ENCODE measurements at places on chromosomes 16 and 17.

DNA sequence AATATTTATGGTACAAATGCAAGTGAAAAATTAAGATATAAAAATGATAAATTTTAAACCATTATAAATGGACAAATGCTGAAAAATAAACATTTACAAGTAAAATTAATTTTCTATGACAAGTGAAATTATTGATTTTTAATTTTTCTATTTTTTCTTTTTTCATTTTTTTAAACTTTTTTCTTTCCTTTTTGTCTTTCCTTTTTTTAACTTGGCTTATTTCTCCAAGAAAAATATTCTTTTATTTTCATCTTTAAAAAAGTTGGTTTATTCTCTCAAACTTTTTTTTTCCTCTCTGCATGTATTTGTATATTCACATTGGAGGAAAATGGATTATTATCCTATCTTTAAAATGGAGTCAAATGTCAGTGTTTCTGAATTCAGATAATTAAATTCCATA lies 3.9 kb upstream of the IGF2BP1 start:
- no peak for DNase-seq

DNA sequence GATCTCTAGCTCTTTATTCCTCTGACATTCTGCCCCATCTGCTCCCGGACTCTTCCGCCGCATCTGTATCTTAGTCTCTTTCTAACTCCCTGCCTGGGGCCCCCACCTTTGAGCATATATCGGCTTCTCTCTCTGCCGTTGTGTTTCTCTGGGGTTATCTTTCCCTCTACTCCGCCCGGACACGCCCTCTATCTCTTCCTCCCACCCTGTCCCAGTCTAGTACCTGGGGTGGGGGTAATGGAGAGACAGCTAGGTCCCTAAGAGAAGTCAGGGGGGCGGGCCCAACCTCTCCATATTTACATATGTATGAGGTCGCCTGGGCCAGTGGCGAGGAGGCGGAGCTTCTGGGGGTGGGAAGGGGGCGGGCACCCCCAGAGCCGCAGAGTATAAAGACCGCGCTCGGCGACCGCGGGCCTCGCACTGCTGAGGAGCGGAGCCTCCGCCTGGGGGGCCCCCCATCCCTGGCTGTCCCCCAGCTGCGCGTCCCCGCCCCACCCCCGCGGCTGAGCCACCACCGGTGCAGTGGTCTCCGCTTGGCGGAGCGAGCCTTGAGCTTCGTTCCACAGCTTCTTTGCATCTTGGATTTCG lies at the start of gene ATP1B2:
ATP1B2 (plus strand) TSS at position 418 of the 588 bp plus-strand sequence. CDS start 593 bp downstream, outside the sequence.
- DNase-seq: peak; percentile 69

GRCh38 chr17:44043272-44043696 lies 23.2 kb downstream of the LSM12 start:
- no peak for DNase-seq

- no peak for DNase-seq
These were observed 494.9 kb upstream of the RBFOX1 start for GRCh38 chr16:6837722-6838121.

- no peak for DNase-seq
These were observed 32.1 kb downstream of the CTU2 start for GRCh38 chr16:88738151-88739084.

DNA sequence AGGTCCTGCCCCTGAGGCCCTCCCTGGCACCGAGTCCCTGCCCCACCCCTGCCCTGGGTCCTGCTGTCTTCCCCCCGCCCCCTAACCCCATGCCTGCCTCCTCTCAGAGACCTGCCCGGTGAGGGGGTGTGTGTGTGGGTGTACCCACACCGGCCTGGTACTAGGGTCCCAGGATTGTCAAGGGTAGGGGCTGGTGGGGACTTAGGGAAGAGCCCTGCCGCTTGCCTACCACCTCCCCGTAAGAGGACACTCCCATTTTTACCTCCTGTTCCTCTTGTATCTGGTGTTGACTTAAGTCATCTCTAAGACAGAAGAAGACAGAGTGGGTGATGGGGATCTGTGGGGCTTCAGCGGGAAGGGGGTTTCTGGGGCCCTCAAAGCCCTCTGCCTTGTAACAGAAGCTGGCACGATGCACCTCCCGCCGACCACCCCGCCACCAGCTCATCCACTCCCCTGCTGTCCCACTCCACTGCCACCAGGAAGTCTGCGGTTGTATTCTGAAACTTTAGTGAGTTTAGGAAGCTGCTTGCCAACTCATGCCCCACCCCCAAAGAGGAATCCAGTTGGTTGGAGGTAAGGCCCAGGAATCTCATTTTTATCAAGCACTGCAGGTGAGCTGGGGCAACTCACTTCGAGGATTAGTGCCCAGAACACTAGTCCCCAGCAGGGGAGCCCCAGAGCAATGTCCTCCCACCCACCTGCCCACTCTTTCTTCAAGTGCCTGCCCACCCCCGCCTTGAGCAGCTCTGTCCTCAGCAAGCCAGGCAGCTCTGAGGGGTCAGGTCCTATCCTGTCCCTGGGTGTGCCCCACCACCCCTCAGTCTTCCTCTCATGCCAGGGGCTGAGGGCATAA lies 5.6 kb downstream of the SPATA32 start:
- peak; percentile 17 for DNase-seq

- DNase-seq: no peak
These were observed 73.9 kb downstream of the RPH3AL start for GRCh38 chr17:278676-279059.

DNA sequence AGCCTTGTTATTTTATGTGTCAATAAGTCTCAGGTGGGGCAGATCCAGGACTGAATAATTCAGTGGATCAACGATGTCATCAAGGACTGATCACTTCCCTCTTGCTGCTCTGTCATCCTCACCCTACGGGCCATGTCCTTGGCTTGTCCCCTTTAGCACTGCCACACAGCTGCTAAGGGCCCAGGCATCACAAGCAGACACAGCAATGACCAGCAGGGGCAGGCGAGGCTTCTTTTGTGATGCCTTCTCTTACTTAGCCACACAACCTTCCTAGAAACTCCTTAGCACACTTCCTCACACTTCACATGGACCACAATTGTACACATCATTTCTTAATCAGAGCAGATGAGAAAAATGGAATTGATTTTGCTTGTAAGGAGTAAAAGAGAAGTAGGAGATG lies 356.3 kb upstream of the SOX9 start:
- no peak for DNase-seq

GRCh38 chr17:72591289-72592241 lies 470.7 kb downstream of the SOX9 start:
- peak; percentile 17 for DNase-seq

GRCh38 chr16:13193721-13194120 lies 292.3 kb downstream of the SHISA9 start:
- no peak for DNase-seq

DNA sequence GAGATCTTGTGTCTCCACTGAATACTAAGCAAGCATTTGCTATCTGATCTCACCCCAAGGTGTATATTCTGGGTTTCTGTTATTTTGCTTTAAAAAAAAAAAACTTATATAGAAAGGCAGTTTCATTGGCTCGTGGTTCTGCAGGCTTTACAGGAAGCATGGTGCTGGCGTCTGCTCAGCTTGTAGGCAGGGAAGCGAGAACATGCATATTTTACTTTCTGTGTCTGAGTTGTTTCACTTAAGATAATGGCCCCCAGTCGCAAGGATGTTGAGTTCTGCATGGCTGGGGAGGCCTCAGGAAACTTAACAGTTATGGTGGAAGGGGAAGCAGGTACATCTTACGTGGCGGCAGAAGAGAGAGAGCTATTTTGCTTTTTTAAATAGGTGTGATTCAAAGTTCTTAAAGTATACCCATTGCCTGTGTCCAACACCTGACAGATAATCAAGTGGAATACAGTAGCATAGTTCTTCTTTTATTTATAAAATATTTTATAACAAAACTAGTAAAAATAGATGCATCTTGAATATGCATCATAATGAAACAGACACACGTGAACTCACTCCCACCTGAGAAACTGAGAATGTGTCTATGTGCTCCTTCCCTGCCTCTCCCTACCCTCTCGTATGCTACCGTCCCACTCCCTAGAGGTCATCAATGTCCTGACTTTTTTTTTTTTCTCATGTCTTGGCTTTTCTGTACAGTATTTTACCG lies 15.4 kb upstream of the ARHGAP17 start:
- DNase-seq: no peak

DNA sequence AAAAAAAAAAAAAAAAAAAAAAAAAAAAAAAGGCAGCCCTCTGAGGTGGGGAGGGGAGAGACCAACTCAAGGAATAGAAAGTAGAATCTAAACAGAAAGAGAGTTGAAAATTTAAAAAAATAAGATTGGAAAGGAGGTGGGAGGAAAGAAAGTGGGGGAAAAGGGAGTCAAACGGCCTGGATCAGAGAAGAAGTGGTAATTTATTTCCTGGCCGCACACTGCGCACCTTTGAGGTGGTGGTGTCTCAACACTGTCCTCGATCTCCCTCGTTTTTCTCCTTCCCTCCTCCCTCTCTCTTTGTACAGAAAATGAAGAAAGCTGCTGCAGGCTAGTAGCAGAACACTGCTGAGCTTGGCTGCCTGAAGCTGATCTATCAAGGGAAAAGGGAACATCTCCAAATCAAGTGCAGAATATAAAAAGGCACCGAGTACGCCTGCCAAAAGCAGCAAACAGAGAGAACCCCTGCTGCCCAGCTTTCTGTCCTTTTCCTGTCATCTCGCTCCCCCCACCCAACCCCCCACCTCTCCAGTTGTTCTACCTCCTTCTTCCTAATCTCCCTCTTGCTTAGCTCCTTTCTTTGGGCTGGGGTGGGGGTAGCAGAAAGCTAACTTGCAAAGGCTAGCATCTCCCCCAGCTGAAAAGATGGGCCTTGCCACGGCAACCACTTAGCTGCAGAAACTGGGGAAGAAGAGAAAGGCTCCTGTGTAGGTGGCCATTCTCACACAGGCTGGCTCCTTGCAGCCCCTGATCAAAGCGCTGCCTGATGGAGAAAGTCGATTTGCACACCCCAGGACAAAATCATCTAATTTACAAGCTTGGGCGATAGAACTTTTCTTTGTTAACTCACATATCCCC lies 22.5 kb downstream of the AXIN2 start:
- no peak for DNase-seq

- no peak for DNase-seq
These were observed 93.3 kb downstream of the BRIP1 start for GRCh38 chr17:61770043-61770442.

DNA sequence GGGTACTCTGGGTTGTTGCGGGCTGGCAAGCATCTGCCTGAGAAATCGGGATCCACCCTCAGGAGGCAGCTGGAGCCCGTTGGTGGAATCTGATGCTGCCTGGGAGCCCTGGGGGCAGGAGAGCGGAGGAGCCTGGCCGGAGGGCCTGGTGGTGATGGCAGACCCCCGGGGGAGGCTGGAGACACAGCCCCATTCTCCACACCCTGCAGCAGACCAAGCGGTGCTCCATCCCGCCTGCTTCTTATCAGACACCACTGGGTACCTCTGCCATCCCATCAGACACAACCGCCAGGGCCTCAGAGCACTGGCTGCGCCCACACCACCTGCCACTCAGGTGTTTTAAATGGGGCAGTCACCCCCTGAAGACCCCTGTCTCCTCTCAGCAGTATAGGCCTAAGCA lies 103.9 kb downstream of the RBFOX3 start:
- no peak for DNase-seq

DNA sequence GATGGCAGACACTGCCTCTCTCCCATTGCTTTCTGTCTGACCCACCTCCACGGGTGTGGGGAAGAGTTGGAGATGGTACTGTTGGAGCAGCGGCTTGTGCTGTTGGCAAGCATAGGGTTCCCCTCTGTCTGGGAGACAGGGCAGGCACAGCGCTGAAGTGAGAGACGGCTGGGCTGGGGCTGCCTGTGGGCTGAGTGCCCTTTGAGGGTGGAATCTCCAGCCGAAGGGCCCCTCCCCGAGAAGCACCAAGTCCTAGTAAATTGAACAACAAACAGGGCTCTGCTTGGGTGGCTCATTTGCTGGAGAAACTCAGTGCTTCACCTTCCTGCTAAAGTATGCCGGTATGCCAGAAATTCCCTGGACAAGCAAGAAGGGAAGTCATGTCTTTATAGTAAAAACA lies 79.7 kb downstream of the KSR1 start:
- no peak for DNase-seq

DNA sequence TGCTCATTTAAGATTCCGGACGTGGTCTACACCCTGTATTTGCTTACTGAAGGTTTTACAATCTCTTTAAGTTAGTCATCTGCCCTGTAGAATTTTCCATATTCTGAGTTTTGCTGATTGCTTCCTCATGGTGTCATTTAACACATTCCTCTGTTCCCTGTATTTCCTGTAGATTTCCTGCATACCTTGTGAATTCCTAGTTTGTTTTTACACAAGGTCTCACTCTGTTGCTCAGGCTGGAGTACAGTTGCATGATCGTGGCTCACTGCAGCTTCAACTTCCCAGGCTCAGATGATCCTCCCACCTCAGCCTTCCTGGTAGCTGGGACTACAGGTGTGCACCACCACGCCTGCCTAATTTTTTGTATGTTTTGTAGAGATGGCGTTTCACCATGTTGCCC lies 66.8 kb downstream of the CMIP start:
- no peak for DNase-seq

- no peak for DNase-seq
These were observed 674 bp downstream of the TAF15 start for GRCh38 chr17:35809855-35810461.

- no peak for DNase-seq
These were observed 344.3 kb downstream of the WWOX start for GRCh38 chr16:78443542-78444364.

- no peak for DNase-seq
These were observed 216.1 kb downstream of the ABCC12 start for GRCh38 chr16:47939680-47940079.

DNA sequence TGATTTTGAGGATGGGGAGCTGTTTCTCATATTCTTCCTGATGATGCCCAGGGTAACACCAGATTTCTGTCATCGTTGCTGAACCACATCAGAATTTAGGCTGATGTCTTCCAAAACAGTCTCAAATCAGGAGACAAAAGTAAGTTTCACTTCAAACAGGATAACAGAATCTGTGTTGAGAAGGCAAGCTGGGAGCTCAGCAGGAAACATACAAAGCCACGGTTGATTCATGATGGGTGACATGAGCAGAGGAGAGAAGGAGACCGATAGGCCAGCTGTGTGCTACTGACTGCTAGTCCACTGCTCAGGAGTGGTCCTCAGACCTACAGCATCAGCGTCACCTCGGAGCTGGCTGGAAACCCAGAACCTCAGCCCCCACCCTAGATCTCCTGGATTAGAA lies 62.9 kb upstream of the RCVRN start:
- DNase-seq: no peak

DNA sequence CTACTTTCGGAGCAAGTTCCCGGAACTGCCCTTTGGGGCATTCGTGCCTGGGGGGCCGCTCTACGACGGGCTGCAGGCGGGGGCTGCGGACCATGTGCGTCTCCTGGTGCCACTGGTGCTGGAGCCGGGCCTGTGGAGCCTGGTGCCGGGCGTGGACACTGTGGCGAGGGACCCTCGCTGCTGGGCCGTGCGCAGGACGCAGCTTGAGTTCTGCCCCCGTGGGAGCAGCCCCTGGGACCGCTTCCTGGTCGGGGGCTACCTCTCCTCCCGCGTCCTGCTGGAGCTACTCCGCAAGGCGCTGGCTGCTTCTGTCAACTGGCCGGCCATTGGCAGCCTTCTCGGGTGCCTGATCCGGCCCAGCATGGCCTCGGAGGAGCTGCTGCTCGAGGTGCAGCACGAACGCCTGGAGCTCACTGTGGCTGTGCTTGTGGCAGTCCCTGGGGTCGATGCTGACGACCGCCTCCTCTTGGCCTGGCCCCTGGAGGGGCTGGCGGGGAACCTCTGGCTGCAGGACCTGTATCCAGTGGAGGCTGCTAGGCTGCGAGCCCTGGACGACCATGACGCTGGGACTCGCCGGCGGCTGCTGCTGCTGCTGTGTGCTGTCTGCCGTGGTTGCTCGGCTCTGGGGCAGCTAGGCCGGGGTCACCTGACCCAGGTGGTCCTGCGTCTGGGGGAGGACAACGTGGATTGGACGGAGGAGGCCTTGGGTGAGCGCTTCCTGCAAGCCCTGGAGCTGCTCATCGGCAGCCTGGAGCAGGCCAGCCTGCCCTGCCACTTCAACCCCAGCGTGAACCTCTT lies 3.6 kb downstream of the MIEF2 start:
- DNase-seq: no peak

All from stimulated activated naive CD4-positive, alpha-beta T cell treated with Interleukin-2 at 50 U/mL for 16 hours (primary cell).